ENCODE measurements at places on chromosomes 7 and 10.

DNA sequence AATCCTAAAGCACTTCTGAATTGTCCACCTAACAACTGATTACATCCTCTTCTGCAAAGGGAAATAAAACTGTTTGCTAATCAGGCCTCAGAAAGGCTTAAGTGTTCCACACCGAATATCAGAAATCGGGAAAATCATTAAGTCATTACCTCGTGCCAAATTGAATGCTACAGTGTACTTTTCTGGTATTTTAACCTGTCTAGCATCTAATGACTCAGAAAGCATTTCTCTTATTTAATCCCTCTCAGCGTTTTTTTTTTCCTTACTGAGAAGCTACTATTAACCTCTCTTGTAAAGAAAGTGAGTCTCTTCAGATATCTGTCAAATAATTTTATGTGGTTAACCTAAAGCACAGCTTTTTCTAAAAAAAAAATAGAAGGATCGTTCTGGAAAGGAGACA, 28.6 kb downstream of the VIM start:
- no peak for DNase-seq

DNA sequence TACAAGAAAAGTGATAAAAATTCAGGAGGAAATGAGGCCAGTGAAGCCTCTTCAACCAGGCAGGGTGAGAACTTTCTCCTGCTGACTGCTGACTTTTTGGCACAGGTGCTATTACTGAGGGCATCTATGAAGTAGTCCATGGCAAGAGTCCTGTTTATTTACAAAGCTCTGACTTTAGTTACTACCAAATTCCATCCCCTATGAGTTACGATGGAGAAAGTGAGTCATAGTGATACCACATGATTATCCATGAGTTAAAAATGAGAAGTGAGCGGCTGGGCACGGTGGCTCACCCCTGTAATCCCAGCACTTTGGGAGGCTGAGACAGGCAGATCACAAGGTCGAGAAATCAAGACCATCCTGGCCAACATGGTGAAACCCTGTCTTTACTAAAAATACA, 19.9 kb downstream of the CCDC3 start:
- no peak for DNase-seq

GRCh38 chr10:119131512-119132240, 27.8 kb downstream of the DENND10 start:
- DNase-seq, result no peak

DNA sequence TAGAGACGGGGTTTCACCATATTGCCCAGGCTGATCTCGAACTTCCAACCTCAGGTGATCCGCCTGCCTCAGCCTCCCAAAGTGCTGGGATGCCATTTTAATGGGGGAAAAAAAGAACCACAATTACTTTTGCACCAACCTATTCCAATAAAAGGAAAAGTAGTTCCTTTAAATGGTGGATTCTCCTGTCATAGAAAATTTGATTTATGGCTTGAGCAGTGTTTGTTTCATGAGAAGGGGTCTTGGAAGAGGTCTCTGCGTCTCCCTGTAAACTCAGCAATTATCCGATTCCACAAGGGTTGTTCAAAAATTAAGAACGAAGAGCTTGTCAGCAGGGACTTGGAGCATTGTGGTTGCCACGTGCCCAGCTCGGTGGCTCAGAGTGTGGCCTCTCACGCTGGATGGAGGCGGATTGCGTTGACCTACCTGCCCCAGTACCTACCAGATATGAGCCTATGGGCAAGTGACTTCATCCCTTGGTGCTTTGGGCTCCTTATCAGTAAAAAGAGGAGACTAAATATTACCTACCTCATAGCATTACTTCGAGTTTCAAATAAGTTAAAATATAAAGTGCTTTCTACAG, 2.8 kb upstream of the TRIP6 start:
- no peak for DNase-seq

DNA sequence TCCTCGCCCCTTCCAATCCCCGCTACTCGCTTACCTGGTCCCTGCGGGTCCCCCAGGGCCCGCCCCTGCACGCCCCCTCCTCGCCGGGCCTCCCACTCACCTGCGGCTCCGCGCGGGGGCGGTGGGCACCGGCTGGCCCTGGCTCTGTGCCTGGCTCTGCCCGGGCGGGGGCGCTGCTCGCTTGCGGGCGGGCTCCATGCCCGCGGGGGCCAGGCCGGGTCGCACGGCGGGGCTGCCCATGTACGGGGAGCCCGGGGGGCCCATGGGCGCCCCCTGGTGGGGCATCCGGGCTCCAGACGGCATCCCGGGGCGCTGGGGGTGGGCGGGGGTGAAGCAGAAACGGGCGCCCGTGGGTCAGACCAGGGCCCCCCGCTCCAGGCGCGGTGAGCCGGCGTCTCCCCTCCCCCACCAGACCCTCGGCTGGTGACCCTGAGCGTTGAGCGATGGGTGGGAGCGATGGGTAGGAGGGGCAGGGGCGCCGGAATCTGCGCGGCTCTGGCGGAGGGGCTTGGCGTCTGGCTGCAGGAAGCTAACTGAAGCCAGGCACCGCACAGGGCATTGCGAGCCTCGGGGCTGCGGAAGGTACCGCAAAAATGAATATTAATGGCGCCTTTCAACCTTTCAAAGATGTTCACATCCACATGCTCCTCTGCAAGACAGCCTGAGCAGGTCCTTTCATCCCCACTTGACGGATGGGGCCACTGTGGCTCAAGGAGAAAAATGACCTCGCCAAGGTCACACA, 3.0 kb downstream of the SMARCD3 start:
- DNase-seq, result no peak

- DNase-seq, result no peak
Measured at GRCh38 chr10:96366508-96366907, 7.7 kb upstream of the OPALIN start.

Measured in NCI-H2227 treated with DMSO at 0.1 percent for 48 hours (cell line).